ENCODE measurements at places on chromosomes 16 and 17. TPM values are rescaled to one million over a fixed set of nuclear protein-coding genes. Genes with fewer than 3 reads are reported as not detected.

Gene CHST4
- not detected for total RNA-seq

Gene GLP2R
- total RNA-seq, result 0.41 TPM

Gene SLC5A10
- total RNA-seq, result 0.14 TPM

Gene CRK
- total RNA-seq, result 83.5 TPM

Gene ABCC6
- 2.4 TPM for total RNA-seq

Gene MVP
- total RNA-seq, result 38.7 TPM

Gene ATAD5
- total RNA-seq, result 2.2 TPM

Gene RPRML
- not detected for total RNA-seq

Gene ARL17B
- total RNA-seq, result 10.6 TPM

Gene TBC1D3G
- total RNA-seq, result not detected

Gene C16orf46
- 1.8 TPM for total RNA-seq

Gene OR2C1
- not detected for total RNA-seq

Gene MT3
- not detected for total RNA-seq

Gene CUEDC1
- total RNA-seq, result 37.4 TPM

Gene GDPD3
- total RNA-seq, result 1.8 TPM

Gene SLFN13
- 2.7 TPM for total RNA-seq

Gene TBC1D28
- total RNA-seq, result not detected

Gene SOST
- not detected for total RNA-seq

Gene HEATR9
- total RNA-seq, result not detected

Gene CRHR1
- total RNA-seq, result 0.38 TPM

Gene STAT5B
- total RNA-seq, result 23.1 TPM

Gene NARF
- total RNA-seq, result 62.8 TPM

Gene BEAN1
- total RNA-seq, result 2.1 TPM

Gene LITAFD
- total RNA-seq, result not detected

Gene AURKB
- 3.7 TPM for total RNA-seq

Gene NPIPB12
- 61.9 TPM for total RNA-seq

Gene CD300A
- not detected for total RNA-seq

Gene BAHCC1
- 18.5 TPM for total RNA-seq

Gene CLDN6
- total RNA-seq, result 449 TPM

Gene TNP2
- not detected for total RNA-seq

Gene IL34
- total RNA-seq, result 0.38 TPM

Gene DYNLRB2
- not detected for total RNA-seq

Gene ATPAF2
- 24.8 TPM for total RNA-seq

Gene PHF23
- total RNA-seq, result 89.5 TPM

Gene LRRC37A
- 4.2 TPM for total RNA-seq

Gene MSRB1
- total RNA-seq, result 25.8 TPM

Gene PRR35
- total RNA-seq, result 0.09 TPM

Gene KRTAP2-3
- 3.8 TPM for total RNA-seq

Gene FBXW10
- total RNA-seq, result not detected

Gene HIGD1B
- total RNA-seq, result not detected

Gene TUBB3
- total RNA-seq, result 360 TPM

Gene CCL3
- 3.4 TPM for total RNA-seq

Gene KRT28
- not detected for total RNA-seq

Gene KRTAP4-5
- total RNA-seq, result not detected

Gene CES1
- not detected for total RNA-seq

Gene KCNAB3
- 1.4 TPM for total RNA-seq

Gene ASGR1
- total RNA-seq, result 5.0 TPM

Gene P4HB
- 1,268 TPM for total RNA-seq

Gene C1QTNF8
- not detected for total RNA-seq

Gene CD19
- not detected for total RNA-seq

Gene SDR42E1
- not detected for total RNA-seq

Gene SLFN14
- total RNA-seq, result not detected

Gene SLC13A2
- not detected for total RNA-seq

Gene PDILT
- not detected for total RNA-seq

Gene C16orf92
- total RNA-seq, result not detected

All from astrocyte (in vitro differentiated cells and primary cell).